ENCODE measurements at places on chromosomes 1 and 21. TPM values are rescaled to one million over a fixed set of nuclear protein-coding genes. Genes with fewer than 3 reads are reported as not detected.

The CFAP107 gene
- total RNA-seq, result not detected

The TMEM82 gene
- total RNA-seq, result not detected

The BTF3L4 gene
- 16.1 TPM for total RNA-seq

The ZBTB8B gene
- under 0.01 TPM for total RNA-seq

The TRIM62 gene
- total RNA-seq, result 3.1 TPM

The RAP1GAP gene
- total RNA-seq, result 0.16 TPM

The CELA3B gene
- total RNA-seq, result not detected

The LMX1A gene
- total RNA-seq, result not detected

The NUP210L gene
- 0.17 TPM for total RNA-seq

The OR2L5 gene
- not detected for total RNA-seq

The HCN3 gene
- total RNA-seq, result 0.95 TPM

The PRPF38B gene
- 8.9 TPM for total RNA-seq

The KMO gene
- not detected for total RNA-seq

The EPHA2 gene
- total RNA-seq, result 7.9 TPM

The PIK3R3 gene
- 4.7 TPM for total RNA-seq

Data from bronchial smooth muscle cell (primary cell).